Posterior cingulate gyrus (tissue), 11 donors: ENCODE measurements at places on chromosomes 1 and 21.

- no peak for DNase-seq
Measured at GRCh38 chr1:170156594-170156993, 10.8 kb downstream of the NTMT2 start.

- no peak for DNase-seq
Measured at GRCh38 chr1:7302873-7303272, 468.2 kb upstream of the VAMP3 start.

DNA sequence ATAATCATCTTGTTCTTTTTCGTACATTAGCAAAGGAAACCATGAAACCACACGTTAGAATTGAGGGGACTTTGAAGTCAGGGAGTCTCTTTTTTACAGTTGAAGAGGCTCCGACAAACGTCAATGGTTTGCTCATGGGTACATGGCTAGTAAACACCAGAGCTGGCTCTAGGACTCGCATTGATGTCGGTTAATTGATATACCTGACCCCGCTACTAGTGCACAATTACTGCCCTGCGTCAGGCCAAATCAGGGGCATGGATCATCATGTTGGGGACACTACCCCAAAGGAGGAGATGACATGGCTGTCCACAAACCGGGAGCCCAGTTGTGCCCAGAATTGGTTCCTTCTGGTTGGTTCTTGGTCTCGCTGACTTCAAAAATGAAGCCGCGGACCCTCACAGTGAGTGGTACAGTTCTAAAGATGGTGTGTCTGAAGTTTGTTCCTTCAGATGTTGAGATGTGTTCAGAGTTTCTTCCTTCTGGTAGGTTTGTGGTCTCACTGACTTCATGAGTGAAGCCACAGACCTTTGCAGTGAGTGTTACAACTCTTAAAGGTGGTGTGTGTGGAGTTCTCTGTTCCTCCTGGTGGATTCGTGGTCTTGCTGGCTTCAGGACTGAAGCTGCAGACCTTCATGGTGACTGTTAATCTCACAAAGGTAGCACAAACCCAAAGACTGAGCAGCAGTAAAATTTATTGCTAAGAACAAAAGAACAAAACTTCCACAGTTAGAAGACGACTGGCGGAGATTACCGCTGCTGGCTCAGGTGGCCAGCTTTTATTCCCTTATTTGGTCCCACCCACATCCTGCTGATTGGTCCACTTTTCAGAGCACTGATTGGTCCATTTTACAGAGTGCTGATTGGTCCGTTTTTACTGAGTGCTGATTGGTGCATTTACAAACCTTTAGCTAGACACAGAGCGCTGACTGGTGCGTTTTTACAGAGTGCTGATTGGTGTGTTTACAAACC, 126.9 kb upstream of the ERRFI1 start:
- no peak for DNase-seq

DNA sequence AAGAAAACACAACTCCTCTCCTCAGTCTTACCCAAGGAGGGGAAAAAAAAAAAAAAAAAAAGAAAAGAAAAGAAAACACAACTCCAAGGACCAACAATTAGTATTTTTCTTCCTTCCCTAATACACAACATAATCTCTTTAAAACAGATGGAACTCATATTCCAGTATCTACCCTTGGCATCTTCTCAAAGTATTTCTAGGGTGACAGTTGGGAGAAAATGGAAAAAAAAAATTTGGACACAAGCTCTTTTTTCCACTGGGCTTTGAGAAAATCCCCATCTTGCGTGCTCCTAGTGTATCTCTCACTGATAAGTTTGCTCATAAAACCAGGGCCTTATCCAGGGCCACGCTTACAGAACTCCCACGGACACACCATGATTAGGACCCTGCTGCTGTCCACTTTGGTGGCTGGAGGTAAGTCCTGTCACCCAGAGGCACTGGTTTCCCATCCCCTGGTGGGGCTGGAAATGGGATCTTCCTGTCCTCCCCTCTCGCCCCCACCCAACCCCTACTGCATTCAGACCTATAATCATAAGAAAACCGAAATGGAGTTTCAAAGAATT, at the start of gene CELA2B:
Gene CELA2B (plus strand): TSS at position 353 of the 563 bp plus-strand sequence. CDS start 22 bp downstream, at position 375.
- DNase-seq: no peak

DNA sequence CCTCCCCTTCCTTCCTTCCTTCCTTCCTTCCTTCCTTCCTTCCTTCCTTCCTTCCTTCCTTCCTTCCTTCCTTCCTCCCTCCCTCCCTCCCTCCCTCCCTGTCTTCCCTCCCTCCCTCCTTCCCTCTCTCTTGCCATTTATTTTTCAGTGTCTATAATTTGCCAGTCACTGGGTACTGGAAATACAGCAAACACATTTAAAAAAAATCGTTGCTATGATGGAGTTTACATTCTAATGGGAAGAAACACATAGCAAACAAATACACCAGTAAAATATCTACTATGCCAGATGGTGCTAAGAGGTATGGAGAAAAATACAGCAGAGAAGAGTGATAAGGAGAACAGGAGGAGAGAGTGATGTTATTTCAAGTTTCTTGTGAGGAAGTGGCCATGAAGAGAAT, 309.5 kb downstream of the CTH start:
- no peak for DNase-seq

DNA sequence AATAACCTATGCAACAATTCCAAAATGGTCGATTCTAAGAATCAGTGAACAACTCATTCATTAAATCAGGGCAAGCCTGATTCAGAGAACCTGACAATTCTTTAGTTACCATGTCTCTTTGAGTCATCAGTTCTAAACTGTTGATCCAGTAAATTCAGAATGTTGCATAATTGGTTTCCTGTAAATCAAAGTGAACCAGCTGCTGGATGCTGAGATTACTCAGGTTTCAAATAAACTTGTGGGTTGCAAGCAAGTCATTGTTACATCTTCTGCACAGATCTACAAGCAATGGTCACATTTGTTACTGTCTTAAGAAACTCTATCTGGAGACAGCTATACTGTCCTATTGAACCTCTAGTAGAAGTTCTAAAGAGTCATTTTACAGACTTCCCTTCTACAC, 16.5 kb downstream of the PLA2G2D start:
- no peak for DNase-seq

GRCh38 chr21:25942135-25942534, 207.4 kb downstream of the GABPA start:
- DNase-seq: no peak
